ENCODE measurements at places on chromosomes 12 and 14.

DNA sequence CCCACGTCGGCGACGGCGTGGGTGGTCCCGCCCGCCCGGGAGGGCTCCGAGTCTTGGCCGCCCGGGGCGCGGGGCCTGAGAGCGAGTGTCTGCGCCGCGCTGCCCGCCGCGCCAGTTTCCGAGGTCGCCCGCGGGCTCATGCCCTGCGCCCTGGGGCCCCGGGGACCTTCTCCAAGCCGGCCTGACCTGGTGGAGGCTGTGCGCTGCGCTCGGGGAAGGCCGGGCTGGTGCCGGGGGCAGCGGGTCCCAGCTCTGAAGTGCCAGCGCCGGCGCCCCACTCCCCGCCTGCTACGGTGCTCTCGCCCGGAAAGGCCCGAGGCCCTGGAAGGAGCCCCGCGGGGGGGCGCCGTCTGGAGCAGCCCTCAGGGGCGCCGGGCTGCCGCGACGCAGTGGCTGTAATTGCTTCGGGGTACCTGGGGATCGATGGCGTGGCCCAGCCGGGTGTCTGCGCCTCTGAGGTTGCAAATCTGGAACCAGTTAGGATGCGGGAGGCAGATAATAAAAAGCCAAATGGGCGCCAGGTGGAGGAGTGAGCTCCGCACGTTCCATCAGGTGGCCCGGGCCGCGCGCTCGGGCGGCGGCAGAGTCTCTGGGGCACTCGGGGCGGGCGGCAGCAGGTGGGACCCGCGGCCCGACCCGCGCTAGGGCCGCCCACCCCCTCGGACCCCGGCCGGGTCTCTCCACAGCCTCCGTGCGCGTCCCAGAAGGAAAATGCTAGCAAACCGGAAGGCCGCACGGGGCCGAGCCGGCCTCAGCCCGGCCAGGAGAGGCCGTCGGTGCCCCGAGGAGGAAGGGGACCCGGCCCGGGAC lies 102.3 kb upstream of the DIO3 start:
- DNase-seq = no peak

- no peak for DNase-seq
These were observed 440.7 kb downstream of the KCNH5 start for GRCh38 chr14:62604524-62604923.

DNA sequence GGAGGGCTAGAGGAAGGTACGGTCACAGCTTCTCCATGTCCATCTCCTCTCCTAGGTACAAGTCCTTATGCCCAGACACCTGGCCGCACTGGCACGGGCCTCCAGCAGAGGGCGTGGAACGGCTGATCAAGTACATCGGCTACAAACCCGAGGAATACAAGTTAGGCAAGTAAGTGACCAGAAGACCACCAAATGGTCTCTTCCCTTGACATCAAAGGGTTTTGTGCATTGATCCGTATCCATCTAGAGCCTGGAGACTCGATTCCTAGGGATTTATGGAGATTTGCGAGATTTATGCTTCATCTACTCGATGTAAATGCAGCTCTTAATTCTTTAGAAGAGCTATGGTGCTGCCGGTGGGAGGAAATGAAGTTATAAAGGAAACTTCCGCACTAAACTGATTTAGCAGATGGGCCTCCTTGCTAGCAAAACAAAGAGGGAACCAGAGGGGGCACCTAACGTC lies 44.2 kb downstream of the KCTD10 start:
- DNase-seq = peak; percentile 80

DNA sequence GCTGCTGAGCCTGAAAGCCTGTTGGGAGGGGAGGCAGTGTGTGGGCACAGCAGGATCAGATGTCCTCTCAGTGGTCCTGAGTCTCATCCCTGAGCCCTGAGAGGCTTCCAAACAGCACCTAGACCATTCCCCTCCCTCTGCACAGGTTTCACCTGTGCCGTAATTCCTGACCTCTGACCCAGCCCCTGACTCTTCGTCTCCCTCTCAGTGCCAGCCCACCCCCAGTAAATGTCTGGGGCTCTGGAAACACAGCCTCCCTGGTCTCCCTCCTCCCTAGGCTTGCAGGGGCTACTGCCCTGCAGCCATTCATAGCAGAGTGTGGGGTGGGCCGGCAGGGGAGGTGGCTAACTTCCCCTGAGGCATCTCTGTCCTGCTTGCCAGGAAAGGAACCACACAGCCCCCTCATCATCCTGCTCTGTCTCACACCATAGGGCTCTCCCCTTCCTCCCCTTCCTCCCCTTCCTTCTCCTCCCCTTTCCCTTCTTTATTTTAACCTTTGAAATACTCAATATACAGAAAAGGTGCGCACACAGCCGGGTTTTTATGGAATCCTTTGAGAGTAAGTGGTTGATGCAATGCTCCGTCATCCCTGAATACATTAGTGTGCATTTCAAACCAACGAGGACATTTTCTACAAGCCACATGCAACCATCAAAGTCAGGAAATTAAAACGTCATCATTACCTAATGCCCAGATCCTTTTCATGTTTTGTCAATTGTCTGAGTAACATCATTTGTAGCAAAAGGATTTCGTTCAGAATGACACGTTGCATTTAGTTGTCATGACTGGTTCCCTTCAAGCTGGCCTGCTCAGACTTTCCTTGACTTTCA lies 67.0 kb downstream of the PRMT8 start:
- no peak for DNase-seq

DNA sequence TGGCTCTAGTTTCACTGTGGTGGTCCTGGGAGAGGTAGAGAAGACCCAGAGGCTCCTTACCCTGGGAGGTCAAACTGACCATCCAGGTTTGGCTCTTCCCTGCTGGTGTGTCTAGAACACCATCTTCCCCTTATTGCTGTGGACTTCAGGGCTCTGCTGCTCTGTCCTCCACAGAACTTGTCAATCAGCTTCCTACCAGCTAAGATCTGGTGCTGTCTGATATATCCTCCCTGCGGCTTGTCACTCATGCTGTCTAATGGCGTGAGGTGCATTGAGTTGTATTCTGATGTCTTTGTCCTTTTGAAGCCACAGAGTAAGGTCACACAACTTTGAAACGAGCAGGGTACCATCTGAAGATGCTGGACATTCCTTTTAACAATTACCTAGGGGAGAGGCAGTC lies 7.2 kb upstream of the C1RL start:
- no peak for DNase-seq

GRCh38 chr12:122499991-122500684 lies 594 bp downstream of the ZCCHC8 start:
- DNase-seq = peak; percentile 75

- DNase-seq = peak; percentile 14
These were observed 6.1 kb downstream of the SPRING1 start for GRCh38 chr12:116731801-116732200.

GRCh38 chr12:46610754-46611153 lies 215.0 kb downstream of the SLC38A4 start:
- no peak for DNase-seq

DNA sequence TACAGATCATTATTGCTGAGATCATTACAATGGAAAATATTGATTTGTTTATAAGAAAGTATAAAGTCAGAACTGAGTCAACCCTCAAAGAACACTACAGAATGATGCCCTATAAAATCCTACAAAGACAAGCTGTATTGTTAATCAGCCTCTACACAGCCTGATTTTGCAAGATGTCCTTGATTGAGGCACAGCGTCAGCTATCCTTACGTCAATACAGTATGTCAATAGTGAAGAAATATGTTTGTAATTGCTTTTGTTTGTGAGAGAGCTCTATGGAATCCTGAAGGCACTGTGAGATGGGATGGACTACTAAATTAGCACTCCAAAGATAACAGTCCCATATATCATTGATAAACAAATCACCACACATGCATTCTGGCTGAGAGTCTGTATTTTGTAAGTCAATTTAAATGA lies 70.7 kb downstream of the RASSF9 start:
- peak; percentile 5 for DNase-seq

- peak; percentile 21 for DNase-seq
These were observed 188.9 kb downstream of the ADAMTS20 start for GRCh38 chr12:43362910-43363694.

DNA sequence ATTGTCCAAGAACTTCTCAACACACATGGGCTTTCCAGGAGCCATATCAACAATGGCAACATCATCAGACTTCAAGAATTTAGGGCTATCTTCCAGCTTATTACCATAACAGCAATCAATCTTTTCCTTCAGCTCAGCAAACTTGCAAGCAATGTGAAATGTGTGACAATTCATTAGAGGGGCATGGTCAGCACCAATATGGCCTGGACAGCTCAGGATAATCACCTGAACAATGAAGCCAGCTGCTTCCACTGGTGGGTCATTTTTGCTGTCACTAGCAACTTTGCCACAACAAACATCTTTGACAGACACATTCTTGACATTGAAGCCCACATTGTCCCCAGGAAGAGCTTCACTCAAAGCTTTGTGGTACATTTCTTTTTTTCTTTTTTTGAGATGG lies 5.9 kb upstream of the NEDD1 start:
- DNase-seq = no peak

- DNase-seq = peak; percentile 55
These were observed 128.0 kb downstream of the ATP23 start for GRCh38 chr12:58069268-58069963.

GRCh38 chr14:77306851-77307496 lies 13.7 kb downstream of the POMT2 start:
- DNase-seq = no peak

- no peak for DNase-seq
These were observed 245.1 kb upstream of the ATXN7L3B start for GRCh38 chr12:74292351-74293194.

DNA sequence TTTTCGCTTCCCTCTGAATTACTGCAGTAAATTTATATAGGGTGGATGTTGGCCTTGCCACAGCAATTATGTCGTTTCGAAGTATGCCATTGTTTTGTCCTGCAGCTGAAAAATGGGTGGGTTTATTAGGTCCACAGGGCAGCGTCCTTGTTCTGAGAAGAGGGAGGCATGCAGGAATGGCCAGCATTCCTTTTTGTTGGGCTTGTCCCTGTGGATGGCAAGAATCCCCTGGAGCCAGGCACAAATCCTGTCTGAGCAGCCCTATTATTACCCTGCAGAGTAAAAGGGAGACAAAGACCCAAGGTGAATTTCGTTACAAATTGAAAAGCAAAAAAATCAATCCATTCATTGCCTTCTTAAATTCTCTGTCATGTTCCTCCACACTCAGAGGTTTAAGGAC lies 88.1 kb downstream of the CHST11 start:
- DNase-seq = no peak

GRCh38 chr14:99426265-99426664 lies 54.4 kb downstream of the SETD3 start:
- no peak for DNase-seq

- peak; percentile 79 for DNase-seq
These were observed 33.6 kb downstream of the FUT8 start for GRCh38 chr14:65446159-65446558.

- DNase-seq = no peak
These were observed 344.5 kb downstream of the AEBP2 start for GRCh38 chr12:19783547-19784444.

- no peak for DNase-seq
These were observed 903.4 kb upstream of the FOXG1 start for GRCh38 chr14:27863166-27863565.

- DNase-seq = peak; percentile 58
These were observed at the start of gene ABCC9 for GRCh38 chr12:21940549-21941505. ABCC9 (minus strand) TSS chr12:21941426; CDS start chr12:21936674, 4,752 bp downstream.

- DNase-seq = peak; percentile 61
These were observed 48.1 kb downstream of the ADCK1 start for GRCh38 chr14:77848031-77848430.

DNA sequence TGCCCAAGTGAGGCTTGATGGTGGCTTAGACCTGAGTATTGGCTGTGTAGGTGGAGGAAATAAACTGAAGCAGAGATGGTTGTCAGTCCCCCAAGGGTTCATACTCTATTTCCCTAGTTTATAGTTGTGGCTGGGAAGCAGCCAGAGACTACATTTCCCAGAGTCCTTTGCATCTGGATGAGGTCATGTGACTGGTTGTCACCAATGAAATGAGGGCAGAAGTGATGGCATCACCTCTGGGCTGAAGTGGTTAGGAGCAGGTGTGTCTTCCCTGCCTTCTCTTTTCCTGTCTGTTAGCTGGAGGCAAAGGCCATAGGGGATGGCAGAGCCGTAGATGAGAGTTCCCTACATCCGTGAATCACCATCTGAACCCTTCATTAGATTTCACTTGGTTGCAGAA lies 16.3 kb upstream of the NOS1 start:
- no peak for DNase-seq

GRCh38 chr12:38516418-38516817 lies 199.8 kb downstream of the ALG10B start:
- no peak for DNase-seq

DNA sequence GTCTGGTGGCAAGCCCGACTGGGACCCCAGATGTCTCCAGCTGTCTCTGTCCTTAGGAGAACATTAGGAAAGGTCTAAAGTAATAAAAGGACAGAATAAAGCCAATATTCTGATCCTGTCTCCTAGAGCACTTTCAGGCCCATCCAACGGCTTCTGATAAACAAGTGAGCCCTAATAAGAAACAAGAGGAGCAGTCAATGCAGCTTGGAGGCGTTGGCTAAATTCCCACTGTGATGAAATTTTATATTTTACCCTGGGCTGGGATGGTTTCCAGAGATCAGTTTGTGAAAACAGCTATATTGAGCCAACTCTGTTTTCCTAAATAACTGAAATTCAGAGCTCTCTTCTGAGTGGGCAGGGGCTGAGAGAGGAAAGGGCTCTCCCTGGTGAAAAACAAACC lies 55.5 kb upstream of the SRRM4 start:
- DNase-seq = no peak

DNA sequence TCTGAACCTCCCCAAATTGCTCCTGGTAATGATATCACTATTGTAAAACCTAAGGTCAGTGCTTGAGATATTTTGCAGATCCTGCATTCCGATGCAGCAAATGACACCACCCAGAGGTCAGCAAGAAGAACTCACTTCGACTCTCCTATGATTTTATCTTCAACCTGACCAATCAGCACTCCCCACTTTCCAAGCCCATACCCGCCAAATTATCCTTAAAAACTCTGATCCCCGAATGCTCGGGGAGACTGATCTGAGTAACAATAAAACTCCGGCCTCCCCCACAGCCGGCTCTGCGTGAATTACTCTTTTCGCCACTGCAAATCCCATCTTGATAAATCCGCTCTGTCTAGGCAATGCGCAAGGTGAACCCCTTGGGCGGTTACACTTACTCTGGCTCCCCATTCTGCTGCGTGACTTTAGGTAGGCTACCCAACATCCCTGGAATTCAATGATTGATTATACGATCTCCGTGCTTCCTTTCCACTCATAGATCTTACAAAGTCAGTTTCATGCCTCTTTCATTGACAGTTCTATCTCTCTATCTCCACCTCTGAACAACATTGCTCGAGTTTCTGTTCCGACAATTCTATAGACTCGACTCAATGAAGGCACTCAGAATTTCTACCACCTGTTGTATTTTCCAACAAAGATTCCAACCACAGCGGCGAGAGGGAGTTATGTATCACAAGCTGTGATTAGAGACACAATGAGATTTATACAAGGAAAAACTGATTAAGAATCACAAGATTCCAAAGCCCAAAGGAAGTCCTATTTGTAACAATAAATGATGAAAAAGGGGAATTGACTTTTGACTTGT lies 939 bp downstream of the NPC2 start:
- DNase-seq = peak; percentile 68

DNA sequence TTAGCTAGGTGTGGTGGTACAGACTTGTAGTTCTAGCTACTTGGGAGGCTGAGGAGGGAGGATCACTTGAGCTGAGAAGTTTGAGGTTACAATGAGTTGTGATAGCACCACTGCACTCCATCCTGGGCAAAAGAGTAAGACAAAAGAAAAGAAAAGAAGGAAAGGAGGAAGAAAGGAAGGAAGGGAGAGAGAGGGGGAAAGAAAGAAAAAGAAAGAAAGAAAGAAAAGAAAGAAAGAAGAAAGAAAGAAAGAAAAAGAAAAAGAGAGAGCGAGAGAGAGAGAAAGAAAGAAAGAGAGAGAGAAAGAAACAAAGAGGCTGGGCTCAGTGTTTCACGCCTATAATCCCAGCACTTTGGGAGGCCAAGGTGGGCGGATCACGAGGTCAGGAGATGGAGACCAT lies 10.3 kb upstream of the GNPTAB start:
- no peak for DNase-seq

GRCh38 chr12:44307506-44308168 lies 471.8 kb downstream of the TMEM117 start:
- no peak for DNase-seq

All from fibroblast of mammary gland (primary cell).